ENCODE measurements at places on chromosomes 7 and 10.

GRCh38 chr10:91571671-91572070, 61.2 kb downstream of the PPP1R3C start:
- DNase-seq, result no peak

- DNase-seq, result no peak
Observed at GRCh38 chr7:39554583-39555165, 11.5 kb upstream of the YAE1 start.

GRCh38 chr10:18303851-18304801, 163.9 kb downstream of the CACNB2 start:
- DNase-seq, result peak; percentile 53

GRCh38 chr7:149872419-149873073, 1.2 kb upstream of the ATP6V0E2 start:
- DNase-seq, result peak; percentile 92

GRCh38 chr7:116549370-116549769, 24.5 kb downstream of the CAV1 start:
- no peak for DNase-seq

- no peak for DNase-seq
Observed at GRCh38 chr7:113217314-113217713, 99.0 kb upstream of the SMIM30 start.

DNA sequence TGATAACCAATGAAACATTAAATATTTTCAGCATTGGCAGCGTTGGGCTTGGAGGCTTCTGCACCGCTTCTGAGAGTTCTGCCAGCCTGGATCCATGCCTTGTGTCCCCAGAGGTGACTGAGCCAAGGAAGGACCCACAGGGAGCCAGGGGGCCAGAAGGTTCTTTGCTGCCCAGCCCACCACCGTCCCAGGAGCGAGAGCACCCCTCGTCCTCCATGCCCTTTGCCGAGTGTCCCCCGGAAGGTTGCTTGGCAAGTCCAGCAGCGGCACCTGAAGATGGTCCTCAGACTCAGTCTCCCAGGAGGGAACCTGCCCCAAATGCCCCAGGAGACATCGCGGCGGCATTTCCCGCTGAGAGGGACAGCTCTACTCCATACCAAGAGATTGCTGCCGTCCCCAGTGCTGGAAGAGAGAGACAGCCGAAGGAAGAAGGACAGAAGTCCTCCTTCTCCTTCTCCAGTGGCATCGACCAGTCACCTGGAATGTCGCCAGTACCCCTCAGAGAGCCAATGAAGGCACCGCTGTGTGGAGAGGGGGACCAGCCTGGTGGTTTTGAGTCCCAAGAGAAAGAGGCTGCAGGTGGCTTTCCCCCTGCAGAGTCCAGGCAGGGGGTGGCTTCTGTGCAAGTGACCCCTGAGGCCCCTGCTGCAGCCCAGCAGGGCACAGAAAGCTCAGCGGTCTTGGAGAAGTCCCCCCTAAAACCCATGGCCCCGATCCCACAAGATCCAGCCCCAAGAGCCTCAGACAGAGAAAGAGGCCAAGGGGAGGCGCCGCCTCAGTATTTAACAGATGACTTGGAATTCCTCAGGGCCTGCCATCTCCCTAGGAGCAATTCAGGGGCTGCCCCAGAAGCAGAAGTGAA, 93.9 kb downstream of the TACC2 start:
- DNase-seq, result no peak

- DNase-seq, result no peak
Observed at GRCh38 chr7:28018020-28018419, 162.6 kb downstream of the JAZF1 start.

- peak; percentile 36 for DNase-seq
Observed at GRCh38 chr10:50576245-50576815, 47.4 kb downstream of the SGMS1 start.

DNA sequence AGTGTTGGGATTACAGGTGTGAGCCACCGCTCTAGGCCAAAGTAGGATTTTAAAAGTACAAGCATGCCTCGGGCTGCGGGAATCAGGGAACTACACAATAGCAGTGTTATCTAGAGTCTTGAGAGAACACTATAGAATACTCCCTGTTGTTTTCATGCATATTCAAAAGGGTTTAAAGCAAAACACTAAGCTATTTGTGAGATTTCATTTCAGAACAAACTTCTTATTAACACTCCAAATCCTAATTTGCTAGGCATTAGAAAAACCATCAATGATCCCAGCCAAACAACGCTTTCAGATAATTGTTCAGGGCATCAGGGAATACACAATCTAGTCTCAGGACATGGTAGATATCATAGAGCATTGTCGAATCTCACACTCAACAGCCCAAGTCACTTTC, 13.9 kb downstream of the DENND11 start:
- DNase-seq, result no peak

GRCh38 chr10:43231523-43232078, 35.3 kb downstream of the RASGEF1A start:
- peak; percentile 12 for DNase-seq

- no peak for DNase-seq
Observed at GRCh38 chr10:11106621-11107374, 89.1 kb downstream of the CELF2 start.

DNA sequence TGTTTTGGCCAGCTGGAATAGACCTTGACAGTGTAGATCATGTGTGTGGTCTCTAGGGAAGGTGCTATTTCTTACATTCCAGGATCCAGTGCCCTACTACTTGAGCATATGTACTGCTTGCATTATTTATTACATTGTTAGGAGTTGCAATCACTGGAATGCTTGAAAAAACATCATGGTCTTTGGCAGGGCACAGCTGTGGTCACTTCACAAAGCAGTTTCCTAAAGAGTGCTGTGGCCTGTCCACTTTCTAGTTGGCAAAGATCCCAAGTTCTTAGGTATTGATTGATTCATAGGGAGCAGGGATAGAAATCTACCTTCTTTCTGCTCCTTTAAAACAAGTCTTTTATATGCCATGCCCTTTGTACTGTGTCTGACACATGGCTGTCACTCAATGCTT, 4.6 kb downstream of the C7orf25 start:
- DNase-seq, result no peak

- DNase-seq, result no peak
Observed at GRCh38 chr7:33325754-33326484, 196.6 kb downstream of the BBS9 start.

DNA sequence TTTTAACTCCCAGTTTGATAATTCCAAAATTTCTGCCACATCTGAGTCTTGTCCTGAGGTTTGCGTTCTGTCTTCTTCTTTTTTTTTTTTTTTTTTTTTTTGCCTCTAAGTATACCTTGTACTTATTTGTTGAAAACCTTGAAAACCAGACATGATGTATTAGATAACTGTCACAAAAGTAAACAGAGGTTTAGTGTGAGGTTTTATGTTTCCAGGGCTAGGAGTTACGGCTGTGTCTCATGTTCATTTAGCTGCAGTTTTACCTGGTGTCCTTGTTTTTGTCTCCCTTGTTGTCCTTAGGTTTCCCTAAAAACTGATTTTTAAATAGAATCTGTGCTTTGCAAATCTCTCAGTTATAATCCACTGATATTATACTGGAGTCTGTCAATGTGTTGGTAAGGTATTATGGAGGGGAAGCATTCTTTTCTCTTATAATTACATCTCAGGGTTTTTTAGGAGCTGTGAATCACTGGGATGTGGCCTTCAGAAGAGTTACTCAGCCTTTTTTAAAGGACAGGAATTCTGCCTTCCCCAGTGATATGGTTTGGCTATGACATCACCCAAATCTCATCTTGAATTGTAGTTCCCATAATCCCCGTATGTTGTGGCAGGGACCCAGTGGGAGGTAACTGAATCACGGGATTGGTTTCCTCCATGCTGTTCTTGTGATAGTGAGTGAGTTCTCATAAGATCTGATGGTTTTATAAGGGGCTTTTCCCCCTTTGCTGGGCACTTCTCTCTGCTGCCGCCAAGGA, 95.0 kb downstream of the CDCA7L start:
- no peak for DNase-seq

DNA sequence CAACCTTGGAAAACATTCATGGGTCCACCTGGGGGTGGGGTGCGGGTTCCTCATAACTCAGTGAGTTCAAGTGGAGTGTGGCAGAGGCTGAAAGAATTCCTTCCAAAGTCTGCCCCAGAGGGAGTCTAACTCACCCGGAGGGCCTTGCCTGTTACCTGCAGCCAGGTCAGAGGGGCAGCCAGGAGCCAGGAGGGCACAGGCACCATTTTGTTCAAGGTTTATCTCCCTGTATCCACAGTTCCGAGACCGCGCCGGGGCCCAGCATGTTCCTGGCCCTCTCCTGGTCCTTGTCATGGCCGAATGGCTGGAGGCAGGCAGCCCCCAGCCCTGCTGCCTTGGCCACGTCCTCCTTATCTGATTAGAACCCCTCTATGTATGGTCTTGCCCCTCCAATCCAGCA, 11.4 kb upstream of the DOCK1 start:
- DNase-seq, result no peak

DNA sequence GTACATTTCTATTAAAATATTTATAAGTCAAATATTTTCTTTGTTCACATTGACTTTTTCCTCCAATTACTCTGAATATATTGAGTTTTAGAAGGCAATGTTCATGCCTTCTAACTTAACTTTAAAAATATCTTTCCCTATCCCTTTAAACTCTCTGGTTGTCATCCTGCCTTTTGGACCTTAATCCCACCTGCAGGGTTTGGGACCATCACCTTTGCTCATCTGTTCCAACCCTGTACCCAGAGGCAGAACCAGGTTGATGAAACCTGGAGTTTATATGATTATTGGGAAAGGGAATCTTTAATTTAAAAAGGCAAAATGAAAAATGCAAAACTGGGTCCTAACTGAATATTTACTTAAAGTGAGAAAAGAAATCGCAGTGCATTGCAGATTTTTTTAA, 24.8 kb downstream of the NEUROD6 start:
- DNase-seq, result no peak

DNA sequence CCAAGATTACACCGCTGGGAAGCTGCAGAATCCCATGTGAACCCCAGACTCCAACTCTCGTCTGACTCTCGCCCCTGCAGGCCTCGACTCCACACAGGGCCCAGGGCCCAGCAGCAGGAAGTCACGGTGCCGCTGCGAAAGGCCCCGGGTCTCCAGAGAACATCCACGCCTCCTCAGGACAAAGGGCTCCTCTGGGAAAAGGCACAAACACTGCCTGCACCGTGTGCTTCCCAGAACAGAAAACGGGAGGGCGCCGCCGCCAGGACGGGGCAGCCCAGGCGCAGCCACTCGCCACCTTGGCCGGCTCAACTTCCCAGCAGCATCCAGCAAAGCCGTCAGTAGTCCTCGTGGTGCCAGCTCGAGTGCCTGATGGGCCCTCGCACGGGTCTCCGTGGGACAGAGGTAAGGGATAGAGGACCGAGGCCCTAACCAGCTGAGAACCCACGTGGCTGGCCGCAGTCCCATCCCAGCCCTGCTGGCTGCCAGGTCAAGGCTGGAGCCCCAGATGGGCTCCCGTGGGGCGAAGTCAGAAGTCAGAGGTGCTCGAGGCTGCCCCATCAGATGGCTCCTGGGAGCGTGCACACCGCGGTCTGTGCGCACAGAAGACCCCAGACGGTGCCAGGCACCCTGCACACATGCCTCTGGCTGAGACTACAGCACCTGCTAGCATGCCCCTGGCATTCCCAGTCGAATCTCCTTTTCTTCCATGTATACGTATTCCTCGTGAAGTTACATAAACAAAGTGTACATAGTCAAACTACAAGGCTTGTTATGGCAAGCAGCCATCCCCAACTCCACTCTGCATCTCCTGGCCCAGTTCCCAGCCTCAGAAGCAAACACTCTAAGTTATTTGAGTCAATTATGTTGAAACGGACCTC, 60.2 kb downstream of the MAD1L1 start:
- DNase-seq, result no peak

DNA sequence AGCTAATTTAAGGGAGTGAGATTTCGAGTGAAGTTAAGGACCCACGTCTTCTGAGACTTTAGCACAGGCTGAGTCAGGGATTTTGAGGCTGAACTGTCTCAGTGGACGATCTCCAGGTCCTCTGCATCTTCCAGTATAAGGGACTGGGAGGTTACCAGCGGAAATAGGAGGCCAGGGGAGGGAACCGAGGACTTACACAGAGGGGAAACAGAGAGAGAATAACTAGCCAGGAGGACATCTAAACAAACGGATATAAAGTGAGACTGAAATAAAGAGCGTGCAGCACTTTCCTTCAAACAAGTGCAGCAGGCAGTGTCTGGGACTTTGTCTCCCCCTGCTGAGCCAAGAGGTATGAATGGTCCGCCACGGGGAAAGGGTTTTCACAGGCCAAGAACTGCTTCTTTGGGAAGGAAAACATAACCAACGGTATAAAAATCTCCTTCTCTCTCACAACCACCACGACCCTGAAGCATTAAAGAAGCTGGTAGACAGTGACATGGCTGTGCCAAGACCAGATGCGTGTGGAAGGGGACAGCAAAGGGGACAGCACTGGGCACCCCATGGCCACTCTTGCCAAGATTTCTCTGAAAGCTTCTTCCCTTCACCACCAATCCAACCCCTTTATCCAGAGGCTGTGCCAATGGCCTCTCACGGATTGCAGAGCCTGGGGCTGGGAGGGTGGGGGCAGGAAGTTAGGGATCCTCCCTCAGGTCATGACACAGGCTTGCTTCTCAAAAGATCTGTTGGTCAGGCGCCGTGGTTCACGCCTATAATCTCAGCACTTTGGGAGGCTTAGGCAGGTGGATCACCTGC, 72.0 kb downstream of the SLC37A3 start:
- DNase-seq, result no peak

DNA sequence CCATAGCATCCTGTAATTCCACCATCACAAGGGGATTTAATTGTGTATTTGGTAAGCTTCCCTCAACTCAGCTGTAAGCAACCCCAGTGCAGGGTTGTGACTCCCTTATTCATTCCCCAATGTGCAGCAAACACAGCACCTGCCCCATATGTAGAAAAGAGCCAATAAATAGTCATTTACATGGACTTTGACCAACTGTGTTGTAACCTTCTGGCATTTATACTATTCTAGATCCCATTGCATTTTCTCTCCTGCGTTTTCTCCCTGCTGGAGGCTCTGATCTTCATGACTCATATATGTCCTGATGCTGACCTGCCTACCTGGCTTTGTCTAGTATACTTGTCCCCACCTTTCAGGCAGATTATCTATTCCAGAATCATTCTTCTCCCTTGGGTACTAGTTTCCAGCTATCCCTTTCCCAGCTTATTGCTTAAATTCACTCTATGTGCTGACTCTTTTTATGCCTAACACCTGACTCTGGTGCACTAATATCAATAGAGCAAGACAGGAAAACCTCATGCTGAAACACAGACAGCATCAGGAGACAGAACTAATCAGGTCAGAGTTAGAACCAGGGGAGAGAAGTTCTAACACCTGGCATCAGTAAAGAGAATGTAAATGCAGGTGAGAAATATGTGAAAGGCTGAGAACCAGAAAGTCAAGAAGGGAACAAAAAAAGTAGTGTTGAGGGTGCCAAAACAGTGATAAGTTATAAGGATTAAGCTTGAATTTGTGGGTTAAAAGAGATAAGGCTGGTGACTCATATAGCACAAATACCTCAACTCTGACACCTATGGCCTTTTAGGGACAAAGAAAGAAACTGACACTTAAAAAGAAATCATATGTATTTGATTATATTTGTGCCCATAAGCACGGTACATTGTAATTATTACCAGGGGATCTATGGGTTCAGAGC, 402.7 kb downstream of the IPMK start:
- no peak for DNase-seq
